Activated T-cell treated with anti-CD3 and anti-CD28 coated beads for 48 hours (primary cell): ENCODE measurements at places on chromosomes 13 and 19.

DNA sequence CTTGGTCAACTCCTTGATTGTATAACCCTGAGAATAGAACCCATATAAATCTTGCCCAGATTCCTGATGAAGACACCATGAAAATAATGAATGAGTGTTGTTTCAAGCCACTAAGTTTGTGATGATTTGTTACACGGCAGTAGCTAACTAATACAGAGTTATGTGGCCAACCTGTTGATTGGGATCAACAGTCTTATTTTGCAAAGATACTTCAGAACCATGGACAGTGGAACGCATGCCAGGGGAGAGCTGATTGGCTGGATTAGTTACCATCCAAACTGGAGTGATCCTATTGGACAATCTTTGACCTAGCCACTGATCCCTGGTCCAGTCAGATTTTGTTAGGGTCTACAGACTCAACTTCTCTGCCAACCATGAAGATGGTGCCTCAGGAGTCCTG lies 26.6 kb downstream of the CD70 start:
- DNase-seq: no peak

GRCh38 chr13:44273216-44273615 lies 100.4 kb upstream of the SERP2 start:
- DNase-seq: no peak

GRCh38 chr13:38384171-38384570 lies 34.5 kb downstream of the UFM1 start:
- no peak for DNase-seq

GRCh38 chr13:74026753-74027152 lies 107.5 kb downstream of the KLF12 start:
- peak; percentile 40 for DNase-seq

DNA sequence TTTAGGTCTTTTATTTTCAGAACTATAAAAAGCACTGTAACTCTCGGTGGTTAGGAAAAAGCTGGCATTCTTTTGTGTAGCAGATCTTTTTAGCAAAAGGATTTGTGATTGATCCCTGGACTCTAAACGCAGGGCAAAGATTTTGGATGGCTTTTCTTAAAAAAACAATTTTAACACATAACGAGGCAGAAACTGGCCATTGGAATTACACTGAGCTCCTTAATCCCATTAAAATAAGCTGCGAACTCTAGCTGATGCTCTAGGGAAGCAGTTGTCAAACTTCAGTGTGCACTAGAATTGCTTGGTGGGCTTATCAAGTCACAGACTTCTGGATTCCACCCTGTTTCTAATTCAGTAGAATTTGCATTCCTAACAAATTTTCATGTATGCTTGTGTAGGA lies 33.8 kb upstream of the NDFIP2 start:
- DNase-seq: no peak

DNA sequence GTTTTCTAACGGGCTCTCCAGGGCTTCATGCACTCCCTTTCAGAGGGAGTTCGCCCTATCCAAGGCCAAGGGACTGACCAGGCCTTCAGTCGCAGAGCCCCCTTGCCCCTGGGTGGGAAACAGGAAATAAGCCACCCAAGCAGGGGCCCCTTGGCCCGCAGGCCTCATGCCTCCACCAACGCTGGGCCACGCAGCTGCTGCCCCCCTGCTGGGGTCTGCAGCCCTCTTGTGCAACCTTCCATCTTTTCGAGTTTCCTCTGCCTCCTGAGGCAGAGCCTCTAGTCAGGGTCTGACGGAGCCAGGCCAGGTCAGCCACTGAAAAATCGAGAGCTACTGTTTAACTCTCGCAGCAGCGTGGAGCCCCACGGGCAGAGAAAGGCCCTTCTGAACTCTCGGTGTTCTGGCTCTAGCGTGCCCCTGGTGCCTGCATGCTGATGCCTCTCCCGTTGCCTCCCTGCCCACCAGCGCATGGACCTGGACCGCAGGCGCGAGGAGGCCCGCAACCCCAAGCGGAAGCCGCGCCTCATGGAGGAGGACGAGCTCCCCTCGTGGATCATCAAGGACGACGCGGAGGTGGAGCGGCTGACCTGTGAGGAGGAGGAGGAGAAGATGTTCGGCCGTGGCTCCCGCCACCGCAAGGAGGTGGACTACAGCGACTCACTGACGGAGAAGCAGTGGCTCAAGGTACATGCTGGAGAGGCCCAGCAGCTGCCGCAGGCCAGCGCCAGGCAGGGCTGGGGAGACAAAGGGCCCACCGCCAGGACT lies 54.6 kb upstream of the LDLR start:
- no peak for DNase-seq

DNA sequence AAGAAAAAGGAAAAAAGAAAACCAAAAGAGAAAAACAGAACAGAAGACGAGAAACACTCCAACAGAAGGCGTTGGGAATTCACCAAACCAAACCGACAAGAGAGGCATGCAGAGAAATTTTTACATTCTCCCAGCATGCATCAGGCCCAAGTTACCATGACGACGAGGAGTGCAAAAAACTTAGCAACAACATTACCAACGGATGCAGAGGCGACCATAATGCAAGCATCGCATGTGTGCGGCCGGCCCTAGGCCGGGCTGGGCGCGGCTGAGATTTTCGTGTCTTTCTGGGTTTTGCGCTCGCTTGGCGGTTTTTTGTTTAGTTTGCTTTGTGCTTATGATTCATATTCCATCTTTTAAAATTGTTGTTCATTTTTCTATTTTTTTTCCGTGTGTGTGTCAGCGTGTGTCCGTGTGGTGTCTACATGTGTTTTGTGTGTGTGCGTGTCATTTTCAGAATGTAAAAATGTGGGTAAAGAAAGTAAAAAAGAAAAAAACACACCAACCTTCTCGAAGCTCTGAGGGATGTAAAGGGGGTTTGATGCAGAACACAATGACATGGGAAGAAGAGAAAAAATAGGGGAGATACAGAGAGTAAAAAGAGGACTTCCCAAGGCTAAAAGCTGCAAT lies 84.9 kb downstream of the PTPRS start:
- DNase-seq: no peak

GRCh38 chr19:10975374-10976130 lies 14.7 kb downstream of the SMARCA4 start:
- DNase-seq: no peak

- DNase-seq: no peak
These were observed 96.1 kb upstream of the SPATA13 start for GRCh38 chr13:24064371-24064770.

DNA sequence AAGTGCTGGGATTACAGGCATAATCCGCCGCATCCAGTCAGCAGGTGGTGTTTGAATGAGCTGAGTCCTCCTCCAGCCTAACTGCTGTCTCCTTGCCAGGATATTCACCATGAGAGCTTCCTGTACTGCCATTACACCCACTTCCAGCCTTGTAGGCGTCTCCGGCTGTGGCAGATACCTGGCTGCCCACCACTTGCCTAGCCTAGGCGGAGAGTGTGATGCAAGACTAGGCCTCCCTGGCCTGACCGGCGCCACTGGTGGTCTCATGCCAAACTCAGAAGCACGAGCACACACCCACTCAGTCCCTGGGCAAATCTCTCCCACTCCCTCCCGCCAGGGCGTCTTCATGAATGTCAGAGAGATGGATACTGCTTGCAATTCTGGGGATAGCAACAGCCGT lies 16.6 kb downstream of the IL12RB1 start:
- no peak for DNase-seq

- no peak for DNase-seq
These were observed 81.8 kb downstream of the PAN3 start for GRCh38 chr13:28220166-28220565.
